Stimulated activated CD4-positive, alpha-beta T cell treated with anti-CD3 and anti-CD28 coated beads, Interleukin-4, amount 100 ng/mL, for 48 hours (primary cell): ENCODE measurements at places on chromosomes 16 and 17.

GRCh38 chr17:32504166-32504990 lies 17.6 kb downstream of the CDK5R1 start:
- DNase-seq, result no peak

DNA sequence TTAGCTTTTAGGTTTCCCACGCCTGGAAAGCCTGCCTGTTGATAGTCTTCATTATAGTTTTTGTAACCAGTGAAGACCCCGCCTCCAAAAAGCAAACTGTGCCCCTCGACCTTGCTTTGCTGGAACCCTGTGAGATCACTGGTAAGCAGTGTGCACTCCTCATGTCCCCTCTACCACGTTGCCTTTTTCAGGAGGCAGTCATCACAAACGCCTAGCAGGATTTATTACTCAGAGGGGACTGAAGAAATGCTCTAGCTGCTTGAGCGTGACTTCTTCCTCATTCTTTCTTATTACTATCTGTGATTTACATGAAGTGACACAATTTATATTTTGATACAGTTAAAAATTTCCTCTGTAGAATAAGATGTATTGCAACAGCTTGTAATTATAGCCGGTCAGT lies 6.5 kb upstream of the KRTAP3-1 start:
- DNase-seq, result no peak

- DNase-seq, result no peak
These were observed 24.1 kb downstream of the NPTX1 start for GRCh38 chr17:80452173-80452915.

DNA sequence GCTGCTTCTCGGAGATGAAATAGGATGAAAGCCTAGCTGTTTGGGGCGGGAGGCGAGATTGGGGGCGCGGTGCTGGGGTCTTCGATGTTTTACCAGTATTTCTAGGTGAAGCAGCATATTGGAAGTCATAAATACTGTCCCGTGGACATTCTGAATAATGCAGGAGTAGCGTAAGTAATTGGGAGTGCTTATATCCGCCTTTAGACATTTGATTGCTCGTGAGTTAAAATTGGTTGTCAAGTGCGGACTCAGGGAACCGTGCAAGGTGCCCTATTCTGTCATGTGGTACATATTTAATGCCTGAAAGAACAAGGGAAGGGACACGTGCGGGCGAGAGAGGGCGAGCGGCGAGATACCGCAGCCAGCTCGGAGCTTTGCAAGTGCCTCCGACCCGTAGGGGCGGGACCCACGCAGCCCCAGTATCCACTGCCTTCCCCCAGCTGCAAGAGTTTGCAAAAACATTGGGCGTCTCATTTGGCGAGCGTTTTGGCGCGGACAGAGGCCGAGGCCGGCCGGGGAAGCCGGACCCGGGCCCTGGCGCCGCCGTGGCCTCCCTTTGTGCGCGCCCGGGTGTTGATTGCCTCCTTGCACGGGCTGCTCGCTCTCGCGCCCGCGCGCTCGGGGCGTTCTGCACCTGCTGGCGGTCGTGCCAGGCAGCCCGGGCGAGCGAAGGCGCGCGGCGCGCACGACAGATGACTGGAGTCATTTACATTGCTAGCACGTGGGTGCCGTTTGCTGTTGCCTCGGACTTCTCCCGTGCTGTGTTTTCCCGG lies 849.8 kb upstream of the RBFOX1 start:
- DNase-seq, result no peak

- no peak for DNase-seq
These were observed 3.9 kb downstream of the SLC5A11 start for GRCh38 chr16:24849641-24850040.

GRCh38 chr16:49817754-49818507 lies 38.0 kb downstream of the ZNF423 start:
- DNase-seq, result no peak

- no peak for DNase-seq
These were observed 17.6 kb upstream of the CYB5B start for GRCh38 chr16:69406780-69407331.

DNA sequence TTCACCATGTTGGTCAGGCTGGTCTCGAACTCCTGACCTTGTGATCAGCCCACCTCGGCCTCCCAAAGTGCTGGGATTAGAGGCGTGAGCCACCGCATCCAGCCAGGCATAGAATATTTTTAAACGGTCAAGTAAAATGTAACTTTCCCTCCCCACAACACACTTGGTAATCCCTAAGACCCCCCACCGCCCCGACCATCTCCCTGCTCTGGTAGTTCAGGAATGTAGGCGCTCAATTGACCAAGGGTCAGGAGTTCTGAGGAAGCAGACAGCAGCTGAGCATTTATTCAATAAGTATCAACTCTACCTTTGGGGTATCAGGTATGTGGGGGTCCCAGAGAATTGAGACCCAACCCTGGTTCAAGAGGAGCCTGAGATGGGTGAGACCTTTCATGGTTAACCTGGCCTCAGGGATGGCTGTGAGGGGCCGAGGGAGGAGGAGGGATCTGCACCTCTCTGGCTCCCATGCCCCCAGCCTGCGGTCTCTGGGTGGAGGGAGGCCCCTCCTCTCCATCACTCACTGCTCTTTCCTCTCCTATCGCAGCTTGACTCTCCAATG lies 48.4 kb upstream of the TOB1 start:
- DNase-seq, result no peak

DNA sequence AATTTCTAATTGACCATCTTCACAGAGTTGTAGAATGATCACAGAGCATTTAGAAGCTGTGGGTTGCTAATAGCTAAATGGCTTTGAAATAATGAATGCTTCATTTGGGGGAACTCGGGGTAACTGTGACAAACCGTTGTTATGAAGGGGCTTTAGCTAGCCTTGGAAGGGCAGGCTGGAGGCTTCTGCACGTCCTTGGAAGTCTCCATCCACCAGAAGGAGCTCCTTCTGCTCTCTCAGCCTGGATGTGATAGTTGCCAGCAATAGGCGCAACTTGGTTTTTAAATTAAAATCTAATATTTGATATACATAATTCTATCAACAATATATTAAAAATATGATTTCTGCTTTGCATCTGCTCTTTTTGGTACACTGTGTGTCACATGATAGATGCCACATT lies 200.5 kb downstream of the RPTOR start:
- DNase-seq, result no peak

DNA sequence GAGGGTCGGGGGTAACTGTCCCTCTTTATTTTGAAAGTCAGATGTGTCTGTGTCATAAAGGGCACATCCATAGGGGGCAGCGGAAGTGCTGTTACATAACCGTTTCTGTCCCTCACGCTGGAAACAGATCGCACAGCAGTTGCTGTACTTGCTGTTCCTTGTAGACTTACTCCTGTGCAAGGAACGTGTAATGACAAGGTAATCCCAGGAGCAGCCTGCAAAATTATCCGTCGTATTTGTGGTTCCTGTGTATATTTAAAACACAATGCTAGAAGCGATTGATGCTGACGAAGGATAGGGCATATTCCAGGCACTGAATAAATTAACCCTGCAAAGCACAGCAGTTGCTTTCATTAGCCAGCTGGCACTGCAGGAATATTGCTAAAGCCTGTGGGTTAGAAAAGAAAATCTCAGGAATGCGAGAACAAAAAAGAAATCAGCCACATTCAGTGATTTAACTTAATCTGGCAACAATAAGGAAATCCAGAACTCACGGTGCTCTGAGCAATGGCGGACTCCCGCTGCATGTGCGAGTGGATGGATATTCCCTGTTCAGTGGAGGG lies 76.2 kb downstream of the SPECC1 start:
- DNase-seq, result no peak

- peak; percentile 92 for DNase-seq
These were observed 939 bp downstream of the BCL6B start for GRCh38 chr17:7023576-7024401.
